CD4-positive, alpha-beta T cell (primary cell): ENCODE measurements at places on chromosomes 4 and X.
A peak's percentile ranks its signal among the peaks of the same experiment; 100 is the strongest.

GRCh38 chrX:131830400-131831184, 192.5 kb upstream of the STK26 start:
- no peaks in the 10 kb centered on the region for H3K36me3 ChIP-seq
- H3K27ac ChIP-seq = peak overlapping the region; percentile 58
- peak; percentile 71 for DNase-seq
- peaks cover 19% of the 10 kb centered on the region for H3K4me1 ChIP-seq

GRCh38 chrX:46311581-46312120, 233.6 kb downstream of the ZNF674 start:
- no peaks in the 10 kb centered on the region for H3K27me3 ChIP-seq
- H3K4me3 ChIP-seq = no peak overlapping the region
- H3K4me1 ChIP-seq = no peaks in the 10 kb centered on the region
- no peaks in the 10 kb centered on the region for H3K36me3 ChIP-seq
- H3K27ac ChIP-seq = no peak overlapping the region
- DNase-seq = no peak

- H3K27me3 ChIP-seq = no peaks in the 10 kb centered on the region
- no peak overlapping the region for H3K4me3 ChIP-seq
- DNase-seq = no peak
- H3K4me1 ChIP-seq = no peaks in the 10 kb centered on the region
Observed at GRCh38 chrX:124249345-124249744, 83.1 kb upstream of the TEX13D start.

DNA sequence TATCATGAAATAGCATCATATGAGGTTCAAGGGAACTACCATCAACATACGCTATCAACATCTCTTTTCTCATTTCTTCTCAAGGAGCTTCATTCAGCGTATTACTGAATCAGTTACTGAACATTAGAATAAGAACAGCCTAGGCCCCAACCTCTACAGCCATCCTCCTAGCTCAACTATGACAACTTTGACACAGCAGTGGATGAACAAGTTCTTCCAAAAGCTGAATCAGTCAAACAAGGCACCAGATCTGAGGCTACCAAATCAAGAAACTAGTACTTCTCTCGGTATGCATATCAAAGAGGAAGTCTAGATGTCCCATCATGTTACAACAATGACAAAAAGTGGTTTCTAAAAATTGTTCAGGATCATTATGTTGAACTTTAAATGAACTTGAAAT, 57.4 kb downstream of the GATB start:
- no peaks in the 10 kb centered on the region for H3K27me3 ChIP-seq
- peaks cover 7% of the 10 kb centered on the region for H3K36me3 ChIP-seq
- no peak for DNase-seq

DNA sequence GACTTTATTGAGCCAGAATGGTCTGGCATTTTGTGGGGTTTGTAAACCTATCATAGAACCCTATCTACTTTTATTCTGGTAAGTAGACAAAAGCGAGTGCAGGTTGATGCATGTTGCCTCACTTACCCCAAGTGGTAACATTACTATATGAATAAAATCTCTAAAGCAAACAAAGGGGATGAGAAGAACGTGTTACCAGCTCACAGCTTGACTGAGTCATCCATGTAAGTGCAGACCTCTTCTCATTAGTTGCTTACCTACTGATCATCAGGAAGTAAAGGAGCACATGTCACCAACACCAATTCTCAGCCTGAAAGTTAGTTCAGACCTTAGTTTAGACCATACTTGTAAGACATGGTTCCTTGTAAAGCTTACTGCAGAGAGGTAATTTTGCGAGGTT, 1328.3 kb downstream of the C4orf33 start:
- no peaks in the 10 kb centered on the region for H3K27me3 ChIP-seq
- no peak overlapping the region for H3K27ac ChIP-seq
- no peaks in the 10 kb centered on the region for H3K4me1 ChIP-seq
- H3K36me3 ChIP-seq = no peaks in the 10 kb centered on the region
- no peak overlapping the region for H3K4me3 ChIP-seq
- no peak for DNase-seq

DNA sequence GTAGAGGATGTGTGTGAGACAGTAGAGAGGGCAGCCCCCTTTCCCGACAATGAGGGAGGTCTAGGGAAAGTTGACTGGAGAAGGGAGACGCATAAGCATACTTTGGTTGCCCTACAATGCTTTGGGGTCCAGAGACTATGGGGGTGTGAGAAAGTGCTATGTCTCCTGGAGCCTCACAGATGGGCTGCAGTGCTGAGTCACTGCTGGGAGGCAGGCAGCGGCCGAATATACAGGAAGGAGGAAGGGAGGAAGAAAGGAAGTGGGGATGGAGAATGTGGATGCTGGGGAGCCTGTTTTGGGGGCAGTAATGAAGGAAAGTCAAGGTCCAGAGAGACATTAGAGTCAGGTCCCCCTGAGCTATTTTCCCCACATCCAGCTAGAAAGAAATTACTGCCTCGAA, 12.7 kb downstream of the DRP2 start:
- H3K27me3 ChIP-seq = no peaks in the 10 kb centered on the region
- no peak overlapping the region for H3K4me3 ChIP-seq
- H3K36me3 ChIP-seq = no peaks in the 10 kb centered on the region
- H3K27ac ChIP-seq = no peak overlapping the region
- DNase-seq = no peak

GRCh38 chrX:44314808-44315207, 28.7 kb downstream of the EFHC2 start:
- H3K27ac ChIP-seq = no peak overlapping the region
- H3K36me3 ChIP-seq = no peaks in the 10 kb centered on the region
- no peaks in the 10 kb centered on the region for H3K27me3 ChIP-seq
- peaks cover 7% of the 10 kb centered on the region for H3K4me1 ChIP-seq

- DNase-seq = no peak
- H3K36me3 ChIP-seq = no peaks in the 10 kb centered on the region
- H3K27me3 ChIP-seq = no peaks in the 10 kb centered on the region
- no peak overlapping the region for H3K27ac ChIP-seq
Observed at GRCh38 chrX:18810416-18810815, 103.0 kb downstream of the PPEF1 start.

- no peaks in the 10 kb centered on the region for H3K36me3 ChIP-seq
- no peak overlapping the region for H3K4me3 ChIP-seq
- H3K27me3 ChIP-seq = no peaks in the 10 kb centered on the region
- H3K27ac ChIP-seq = no peak overlapping the region
- H3K4me1 ChIP-seq = peaks cover 50% of the 10 kb centered on the region
Observed at GRCh38 chrX:19839770-19840254, 47.6 kb downstream of the SH3KBP1 start.

GRCh38 chr4:185307136-185307950, 88.4 kb downstream of the LRP2BP start:
- no peak overlapping the region for H3K4me3 ChIP-seq
- no peak overlapping the region for H3K27ac ChIP-seq
- H3K36me3 ChIP-seq = peaks cover 12% of the 10 kb centered on the region
- no peaks in the 10 kb centered on the region for H3K4me1 ChIP-seq
- no peaks in the 10 kb centered on the region for H3K27me3 ChIP-seq

- H3K4me3 ChIP-seq = no peak overlapping the region
- no peak overlapping the region for H3K27ac ChIP-seq
Observed at GRCh38 chrX:121546317-121546716, 498.9 kb downstream of the GLUD2 start.

DNA sequence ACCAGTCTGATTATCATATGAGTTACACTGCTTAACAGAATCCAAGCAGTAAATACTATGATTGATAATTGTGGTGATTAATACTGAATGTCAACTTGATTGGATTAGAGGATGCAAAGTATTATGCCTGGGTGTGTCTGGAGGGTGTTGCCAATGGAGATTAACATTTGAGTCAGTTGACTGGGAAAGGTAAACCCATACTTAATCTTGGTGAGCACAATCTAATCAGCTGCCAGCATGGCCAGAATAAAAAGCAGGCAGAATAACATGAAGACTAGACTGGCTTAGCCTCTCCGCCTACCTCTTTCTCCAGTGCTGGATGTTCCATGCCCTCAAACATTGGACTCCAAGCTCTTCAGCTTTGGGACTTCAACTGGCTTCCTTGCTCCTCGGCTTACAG, 961.3 kb downstream of the ADGRL3 start:
- DNase-seq = no peak
- no peaks in the 10 kb centered on the region for H3K36me3 ChIP-seq
- no peaks in the 10 kb centered on the region for H3K27me3 ChIP-seq
- no peak overlapping the region for H3K27ac ChIP-seq
- no peak overlapping the region for H3K4me3 ChIP-seq

- H3K27me3 ChIP-seq = no peaks in the 10 kb centered on the region
- H3K27ac ChIP-seq = no peak overlapping the region
- no peaks in the 10 kb centered on the region for H3K4me1 ChIP-seq
- H3K4me3 ChIP-seq = no peak overlapping the region
- peak; percentile 14 for DNase-seq
- peaks cover 4% of the 10 kb centered on the region for H3K36me3 ChIP-seq
Observed at GRCh38 chrX:30713061-30713525, 59.9 kb downstream of the GK start.

DNA sequence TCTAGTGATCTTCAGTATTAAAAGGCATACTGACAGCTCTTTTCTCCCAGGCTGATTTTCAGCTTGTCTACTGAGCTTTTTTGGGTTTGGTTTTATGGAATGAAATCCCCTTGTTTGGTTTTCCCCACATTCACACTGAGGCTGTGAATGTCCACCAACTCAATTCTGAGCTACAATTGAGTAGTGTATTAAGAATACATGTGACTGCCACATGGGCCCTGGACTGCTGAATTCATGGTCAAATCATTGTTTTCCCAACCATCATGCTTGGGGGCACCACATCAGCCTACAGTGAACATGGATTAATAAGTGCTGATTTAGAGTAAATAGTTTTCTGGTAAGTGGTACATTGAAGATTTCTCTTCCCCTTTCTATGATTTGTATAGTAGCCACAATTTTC, 32.4 kb downstream of the RTL9 start:
- no peak overlapping the region for H3K27ac ChIP-seq
- no peaks in the 10 kb centered on the region for H3K4me1 ChIP-seq
- DNase-seq = no peak
- no peak overlapping the region for H3K4me3 ChIP-seq
- no peaks in the 10 kb centered on the region for H3K36me3 ChIP-seq

DNA sequence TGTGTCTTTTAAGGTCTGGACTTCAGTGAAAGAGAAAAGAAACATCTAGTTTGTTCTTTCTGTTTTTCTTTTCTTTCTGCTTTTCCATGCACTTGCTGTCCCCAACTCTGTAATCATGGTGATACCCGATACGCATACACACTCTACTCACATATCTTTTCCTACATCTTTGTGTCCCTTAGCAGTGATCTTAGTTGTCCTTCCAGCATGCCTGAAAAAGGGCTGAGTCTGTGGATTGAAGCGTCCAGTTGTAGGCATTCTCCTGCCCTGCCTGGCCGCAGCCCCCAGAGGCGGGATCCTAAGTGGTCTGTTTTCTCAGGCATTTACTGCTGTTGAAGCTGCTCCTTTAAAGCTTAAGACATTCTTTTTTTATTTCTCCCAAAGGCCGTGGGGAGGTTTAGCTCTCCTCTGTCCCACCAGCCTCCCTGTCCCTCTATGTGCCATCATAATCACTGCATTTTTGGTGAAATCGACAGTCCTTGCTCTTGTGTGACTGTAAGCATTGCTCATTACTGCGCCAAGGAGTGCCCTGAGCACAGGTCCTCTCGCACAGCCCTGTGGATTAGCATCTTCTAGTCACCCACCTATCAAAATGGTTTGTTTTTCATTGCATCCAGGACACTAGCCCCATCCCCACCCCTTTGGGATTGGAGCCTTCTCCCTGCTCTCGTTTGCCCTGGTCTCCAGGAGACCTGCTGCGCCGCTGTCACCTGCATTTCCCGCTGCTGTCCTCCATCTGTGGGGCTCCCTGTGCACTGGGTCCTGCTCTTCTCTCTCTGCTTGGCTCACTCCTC, 4.4 kb downstream of the RGS12 start:
- H3K4me1 ChIP-seq = peaks cover 29% of the 10 kb centered on the region
- no peak overlapping the region for H3K4me3 ChIP-seq
- no peak overlapping the region for H3K27ac ChIP-seq
- H3K36me3 ChIP-seq = no peaks in the 10 kb centered on the region
- DNase-seq = no peak

DNA sequence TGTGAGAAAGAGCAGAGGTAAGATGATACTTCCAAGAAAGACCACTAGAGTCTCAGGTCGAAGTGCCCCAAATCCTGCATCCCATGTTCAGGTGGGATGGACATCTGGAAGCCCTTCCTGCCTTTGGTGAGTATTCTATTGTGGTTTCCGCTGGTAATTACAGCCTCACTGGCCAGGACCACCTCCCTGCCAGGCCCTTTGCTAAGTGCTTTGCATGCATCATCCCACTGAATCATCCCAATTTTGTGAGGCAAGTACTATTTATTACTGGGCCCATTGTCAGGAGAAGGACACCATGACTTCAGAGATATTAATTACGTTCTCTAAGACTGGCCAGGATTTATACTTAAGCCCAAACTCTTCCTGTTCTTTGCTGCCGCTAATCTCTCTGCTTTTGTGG, 10.7 kb upstream of the PASD1 start:
- no peaks in the 10 kb centered on the region for H3K36me3 ChIP-seq
- H3K4me3 ChIP-seq = no peak overlapping the region
- no peak for DNase-seq
- no peaks in the 10 kb centered on the region for H3K4me1 ChIP-seq

DNA sequence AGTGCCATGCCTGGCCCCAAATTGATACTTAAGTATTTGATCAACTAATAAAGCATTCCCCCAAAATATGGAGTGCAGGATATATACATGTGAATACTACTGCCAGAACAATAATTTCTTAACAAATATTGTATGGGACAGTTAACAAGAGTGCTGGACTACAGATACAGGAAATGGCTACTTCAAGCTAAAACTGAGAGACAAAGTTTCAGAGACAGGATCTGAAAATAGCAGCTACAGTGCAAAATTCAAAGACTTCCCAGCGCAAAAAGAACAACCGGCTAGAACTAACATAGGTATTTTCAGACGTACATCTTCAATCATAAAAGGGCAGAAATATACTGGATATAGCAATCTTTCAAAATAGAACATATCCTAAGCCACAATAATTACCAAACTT, 6.3 kb downstream of the ATRX start:
- no peak overlapping the region for H3K4me3 ChIP-seq
- H3K27ac ChIP-seq = no peak overlapping the region
- H3K27me3 ChIP-seq = no peaks in the 10 kb centered on the region
- DNase-seq = no peak
- no peaks in the 10 kb centered on the region for H3K36me3 ChIP-seq

DNA sequence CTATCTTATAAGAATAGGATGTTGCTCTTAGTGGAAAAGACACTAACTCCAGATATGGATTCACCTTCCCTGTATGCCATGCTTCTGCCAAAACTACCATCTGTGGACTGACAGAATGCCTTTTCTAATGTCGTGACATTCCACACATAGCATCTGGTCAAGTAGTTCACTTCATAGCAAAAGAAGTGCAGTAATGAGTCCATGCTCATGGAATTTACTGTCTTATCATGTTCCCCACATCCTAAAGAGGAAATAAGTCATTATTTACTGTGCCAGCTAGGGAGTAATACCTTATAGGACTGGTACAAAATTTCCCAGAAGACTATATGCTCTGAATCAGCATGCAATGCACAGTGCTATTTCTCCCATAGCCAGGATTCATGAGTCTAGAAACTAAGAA, 562.4 kb downstream of the TLL1 start:
- no peaks in the 10 kb centered on the region for H3K27me3 ChIP-seq
- no peak for DNase-seq
- H3K36me3 ChIP-seq = no peaks in the 10 kb centered on the region
- H3K4me3 ChIP-seq = no peak overlapping the region
